ENCODE measurements at places on chromosomes 12 and 14.
A peak's percentile ranks its signal among the peaks of the same experiment; 100 is the strongest.

DNA sequence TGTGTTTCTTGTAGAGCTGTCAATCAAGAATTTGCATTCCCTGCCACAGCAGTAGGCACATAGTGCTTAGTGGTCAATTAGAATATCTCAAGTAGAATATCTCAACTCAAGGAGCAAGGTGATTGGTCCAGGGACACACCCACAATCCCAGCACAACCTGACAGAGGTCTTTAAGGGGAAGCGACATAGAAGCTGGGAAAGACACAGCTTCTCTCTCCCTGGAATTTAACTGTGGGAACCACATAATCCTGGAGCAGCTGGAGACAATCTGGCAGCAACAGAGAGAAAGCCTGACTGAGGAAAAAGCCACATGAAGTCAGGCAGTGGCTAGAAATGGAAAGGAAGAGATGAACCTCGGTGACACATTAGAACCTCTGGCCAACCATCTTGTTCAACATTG is 85.7 kb upstream of the LMO3 start:
- DNase-seq = no peak

- DNase-seq = no peak
Observed at GRCh38 chr12:95402096-95402495, 71.9 kb upstream of the METAP2 start.

DNA sequence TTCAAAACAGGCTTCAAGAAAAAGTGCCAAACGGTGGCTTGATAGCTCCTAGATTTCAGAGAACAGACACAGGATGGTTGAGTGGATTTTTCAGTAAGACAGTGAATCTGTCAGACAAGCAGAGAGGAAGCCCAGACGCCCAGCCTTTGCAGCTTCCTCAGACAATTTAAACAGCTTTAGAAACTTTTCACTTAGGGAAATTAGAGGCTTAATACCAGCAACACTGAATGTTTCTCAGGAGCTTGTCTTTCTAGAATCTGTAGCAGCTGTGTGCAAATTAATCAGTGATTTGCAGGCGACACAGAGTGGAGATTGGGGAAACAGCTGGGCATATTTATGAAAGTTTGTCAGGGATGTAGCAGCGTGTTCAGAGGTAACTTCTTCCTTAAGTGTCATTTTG is 362.1 kb downstream of the GALC start:
- no peak for DNase-seq

DNA sequence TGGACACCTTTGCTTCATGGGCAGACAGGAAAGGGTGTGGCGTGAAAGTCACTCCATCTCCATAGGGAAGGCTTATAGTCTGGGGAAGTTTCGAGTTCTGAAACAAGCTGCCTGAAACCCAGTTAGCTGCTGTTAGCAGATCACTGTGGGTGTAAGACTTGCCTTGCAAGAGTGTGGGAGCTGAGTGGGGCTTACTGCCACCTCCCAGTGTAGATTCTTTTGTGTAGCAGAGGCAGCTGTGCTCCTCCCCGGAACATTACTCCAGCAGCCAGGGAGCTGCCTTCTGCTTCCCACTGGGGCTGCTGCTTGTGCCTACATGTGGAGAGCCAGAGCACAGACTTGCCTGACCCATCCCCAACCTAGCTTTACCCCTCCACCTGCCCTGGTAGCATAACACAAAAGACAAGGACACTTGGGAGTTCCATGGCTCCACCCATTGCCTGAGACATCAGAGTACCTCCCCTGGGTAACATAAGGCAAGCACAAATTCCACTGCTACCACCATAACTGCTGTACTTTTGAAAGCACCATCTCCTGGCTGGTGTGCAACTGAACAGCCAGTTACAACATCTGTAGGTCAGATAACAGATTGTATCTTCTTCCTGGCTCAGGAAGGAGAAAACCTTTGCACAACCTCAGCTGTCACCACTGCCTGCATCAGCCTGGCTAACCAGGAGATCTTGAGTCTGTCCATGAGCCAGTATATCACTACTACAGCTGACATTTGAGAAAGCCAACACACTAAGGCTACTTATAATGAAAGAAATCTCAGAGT is 69.5 kb downstream of the ADAMTS20 start:
- DNase-seq = no peak

- peak; percentile 73 for DNase-seq
Observed at GRCh38 chr14:61750708-61751474, 11.3 kb upstream of the SNAPC1 start.
